ENCODE measurements at places on chromosomes 3 and 15.

DNA sequence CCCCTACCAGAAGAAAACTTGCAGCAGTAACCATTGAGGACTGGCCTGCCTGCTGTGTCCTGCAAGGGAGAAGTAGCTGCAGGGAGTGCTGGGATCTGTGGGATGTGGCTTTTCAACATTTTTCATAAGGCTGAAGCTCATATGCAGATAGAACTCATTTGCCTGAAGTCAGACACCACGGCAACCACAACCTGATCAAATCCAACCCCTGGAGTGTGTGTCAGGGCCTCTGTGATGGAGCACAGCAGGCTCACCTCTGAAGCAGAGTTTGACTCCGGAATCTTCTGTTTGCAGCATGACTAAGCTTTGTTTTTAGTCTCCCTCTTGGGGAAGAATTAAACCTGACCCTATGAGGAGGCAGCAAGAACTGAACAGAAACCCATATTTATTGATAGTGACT is 508.7 kb downstream of the AGBL1 start:
- DNase-seq: no peak

- no peak for DNase-seq
Observed at GRCh38 chr3:69288161-69288895, 97.6 kb downstream of the FRMD4B start.

DNA sequence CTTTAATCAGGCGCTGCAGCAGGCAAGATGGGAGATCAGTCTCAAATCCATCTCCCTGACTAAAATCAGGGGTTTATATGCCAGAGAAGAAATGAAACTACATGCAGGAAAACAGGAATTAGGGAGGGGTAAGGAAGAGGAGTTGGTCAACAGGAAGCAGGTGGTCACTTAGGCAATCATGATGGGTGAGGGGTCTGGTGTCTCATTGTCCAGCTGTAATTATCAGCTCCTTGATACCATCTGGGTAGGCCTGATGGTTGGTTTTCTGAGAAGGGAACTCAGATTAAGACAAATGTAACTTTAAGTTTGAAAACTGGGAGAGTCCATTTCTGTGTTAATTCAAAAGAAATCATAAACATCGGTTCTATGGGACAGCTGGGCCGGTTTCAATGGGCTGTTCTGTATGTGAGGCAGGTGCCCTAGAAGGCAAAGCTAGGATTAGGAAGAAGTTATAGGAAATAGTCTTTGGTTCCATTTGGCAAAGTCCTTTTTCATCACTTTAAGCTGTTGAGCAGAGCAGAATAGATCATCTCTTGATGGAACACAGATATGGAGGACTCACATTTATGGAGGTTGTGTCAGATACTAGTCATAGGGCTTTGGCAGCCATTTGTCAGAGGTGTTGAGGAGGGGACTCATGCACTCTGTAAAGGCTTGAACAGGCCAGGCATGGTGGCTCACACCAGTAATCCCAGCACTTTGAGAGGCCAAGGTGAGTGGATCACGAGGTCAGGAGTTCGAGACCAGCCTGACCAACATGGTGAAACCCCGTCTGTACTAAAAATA is 149.4 kb downstream of the VGLL4 start:
- no peak for DNase-seq

DNA sequence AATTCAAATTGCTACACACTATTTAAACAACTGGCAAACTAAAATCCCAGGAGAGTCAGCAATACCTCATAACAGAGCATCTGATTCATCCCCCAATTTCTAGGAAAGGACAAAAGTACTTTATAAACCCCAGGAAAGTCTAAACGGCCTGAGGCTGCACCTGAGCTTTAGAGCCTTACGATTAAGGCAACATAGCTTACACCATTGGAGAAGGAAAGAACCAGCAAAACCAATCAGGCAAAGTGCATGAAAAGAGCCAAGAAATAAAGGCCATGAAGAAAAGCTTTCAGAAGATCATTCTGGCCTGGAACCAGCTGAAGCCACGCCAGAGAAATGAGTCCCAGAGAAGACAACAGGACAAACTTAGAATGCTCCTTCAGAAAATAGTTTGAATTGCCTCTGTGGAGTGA is 48.1 kb downstream of the PTPN9 start:
- DNase-seq: no peak

DNA sequence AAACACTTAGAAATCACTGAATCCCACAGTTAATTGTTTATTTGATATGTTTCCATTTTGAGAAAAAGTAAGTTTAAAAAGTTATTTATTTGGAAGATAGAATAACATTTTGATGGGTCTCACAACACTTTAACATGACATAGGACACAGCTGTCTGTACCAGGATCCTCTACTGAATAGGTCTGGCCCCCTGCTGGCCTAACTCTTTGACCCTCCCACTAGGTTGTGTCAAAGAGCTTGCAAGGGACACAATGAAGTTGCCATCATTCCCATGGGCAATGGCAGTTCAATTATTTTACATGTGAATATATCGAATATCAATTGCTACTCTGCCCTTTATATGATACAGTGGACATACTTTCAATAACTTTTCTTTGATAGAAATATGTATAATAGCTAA is 138.9 kb downstream of the EPHA3 start:
- DNase-seq: no peak

- no peak for DNase-seq
Observed at GRCh38 chr15:96322536-96323318, 7.8 kb upstream of the NR2F2 start.
